Vagina (tissue), 2 donors: ENCODE measurements at places on chromosomes 13 and 19.

GRCh38 chr13:41608839-41609177, 151.5 kb downstream of the RGCC start:
- no peak for DNase-seq

GRCh38 chr13:40974460-40975407, 44.4 kb downstream of the ELF1 start:
- no peak for DNase-seq

DNA sequence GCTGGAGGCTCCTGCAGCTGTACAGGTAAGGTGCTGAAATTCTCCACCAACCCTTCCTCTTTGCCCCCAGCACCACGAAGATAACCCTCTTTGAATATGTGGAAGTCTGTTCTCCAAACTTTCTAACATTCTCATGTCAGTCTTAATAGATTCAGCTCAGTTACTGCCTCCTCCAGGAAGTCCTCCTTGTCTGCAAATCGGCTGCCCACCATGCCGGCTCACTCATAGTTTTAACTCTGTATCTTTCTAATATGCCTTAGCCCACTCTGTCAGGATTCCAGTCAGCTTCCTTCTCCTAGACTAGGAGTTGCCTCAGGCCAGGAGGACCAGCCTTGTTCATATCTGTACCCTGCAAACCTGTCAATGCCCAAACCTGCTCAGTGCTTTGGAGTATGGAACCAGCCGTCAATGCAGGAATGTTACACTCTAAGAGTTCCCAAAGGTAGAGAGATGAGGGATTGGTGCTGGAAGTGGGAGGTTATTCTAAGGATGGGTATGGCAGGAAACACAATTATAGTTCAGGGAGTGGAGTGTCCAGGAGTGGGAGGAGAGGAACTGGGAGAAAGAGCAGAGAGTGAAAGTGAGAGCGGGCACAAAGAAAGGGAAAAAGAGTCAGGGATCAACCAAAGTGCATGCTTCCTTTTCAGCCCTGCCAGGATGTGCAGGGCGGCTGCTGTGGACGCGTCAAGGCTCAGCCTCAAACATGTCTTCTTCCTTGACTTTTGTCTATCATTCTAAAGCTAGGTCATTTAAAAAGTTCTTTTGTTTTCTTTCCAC, 38.0 kb upstream of the ALOX5AP start:
- DNase-seq, result no peak

- no peak for DNase-seq
Observed at GRCh38 chr19:49340865-49341718, 5.9 kb downstream of the CD37 start.

GRCh38 chr13:79448413-79448812, 32.5 kb upstream of the NDFIP2 start:
- DNase-seq, result no peak

DNA sequence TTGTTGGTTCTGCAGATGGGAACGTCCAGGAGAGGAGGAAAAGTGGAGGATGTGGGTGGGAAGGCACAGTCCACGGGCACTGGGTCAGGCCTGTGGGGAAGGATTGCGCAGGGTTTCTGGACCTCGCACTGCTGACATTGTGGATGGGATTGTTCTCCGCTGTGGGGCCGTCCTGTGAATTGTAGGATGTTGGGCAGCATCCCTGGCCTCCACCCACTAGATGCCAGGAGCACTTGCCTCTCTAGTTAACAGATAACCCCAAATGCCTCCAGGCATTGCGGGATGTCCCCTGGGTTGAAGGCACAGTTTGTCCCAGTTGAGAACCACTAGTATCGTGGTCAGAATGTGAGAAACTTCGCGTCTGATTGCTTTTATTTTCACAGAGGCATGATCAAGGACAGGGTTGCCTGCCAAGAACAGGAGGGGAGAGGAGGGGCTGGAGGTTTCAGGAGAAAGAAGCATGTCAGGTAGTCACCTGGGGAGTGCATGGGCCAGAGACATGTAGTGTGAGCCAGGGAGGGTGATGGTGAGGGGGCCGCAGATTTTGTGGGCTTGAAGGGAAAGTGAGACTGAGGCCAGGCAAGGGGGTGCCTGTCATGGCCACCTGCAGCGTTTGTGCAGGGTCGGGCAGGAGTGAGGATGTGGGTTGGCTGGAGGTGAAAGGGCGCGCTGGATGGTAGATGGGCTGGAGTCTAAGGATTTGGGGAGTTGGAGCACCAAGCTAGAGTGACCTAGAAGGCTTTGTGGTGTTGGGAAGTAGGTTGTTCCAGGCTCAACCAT, 3.2 kb downstream of the ZNF628 start:
- no peak for DNase-seq

GRCh38 chr13:95624020-95624419, 20.5 kb downstream of the DZIP1 start:
- DNase-seq, result no peak

GRCh38 chr19:33064792-33065550, at the start of gene RHPN2:
Gene RHPN2 (minus strand): TSS chr19:33064888. CDS start chr19:33064852, 36 bp downstream.
- no peak for DNase-seq

DNA sequence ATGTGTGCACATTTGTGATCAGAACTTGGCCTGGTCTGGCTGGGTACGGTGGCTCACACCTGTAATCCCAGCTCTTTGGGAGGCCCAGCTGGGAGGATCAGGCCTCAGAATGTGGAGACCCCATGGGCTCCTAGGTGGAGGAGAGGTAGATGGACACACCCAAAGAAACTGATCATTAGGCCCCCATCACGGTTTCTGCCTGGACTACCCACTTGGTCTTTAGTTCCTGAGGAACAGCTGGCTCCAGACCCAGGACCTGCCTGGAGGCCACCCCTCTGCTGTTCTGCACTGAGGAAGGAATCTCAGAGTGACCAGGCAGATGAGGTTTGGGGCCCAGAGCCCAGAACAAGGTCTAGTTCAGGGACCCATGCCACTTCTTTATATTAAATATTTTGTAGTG, 1.5 kb downstream of the CBLC start:
- DNase-seq, result no peak

GRCh38 chr19:6694147-6694815, 24.3 kb upstream of the TNFSF14 start:
- no peak for DNase-seq

DNA sequence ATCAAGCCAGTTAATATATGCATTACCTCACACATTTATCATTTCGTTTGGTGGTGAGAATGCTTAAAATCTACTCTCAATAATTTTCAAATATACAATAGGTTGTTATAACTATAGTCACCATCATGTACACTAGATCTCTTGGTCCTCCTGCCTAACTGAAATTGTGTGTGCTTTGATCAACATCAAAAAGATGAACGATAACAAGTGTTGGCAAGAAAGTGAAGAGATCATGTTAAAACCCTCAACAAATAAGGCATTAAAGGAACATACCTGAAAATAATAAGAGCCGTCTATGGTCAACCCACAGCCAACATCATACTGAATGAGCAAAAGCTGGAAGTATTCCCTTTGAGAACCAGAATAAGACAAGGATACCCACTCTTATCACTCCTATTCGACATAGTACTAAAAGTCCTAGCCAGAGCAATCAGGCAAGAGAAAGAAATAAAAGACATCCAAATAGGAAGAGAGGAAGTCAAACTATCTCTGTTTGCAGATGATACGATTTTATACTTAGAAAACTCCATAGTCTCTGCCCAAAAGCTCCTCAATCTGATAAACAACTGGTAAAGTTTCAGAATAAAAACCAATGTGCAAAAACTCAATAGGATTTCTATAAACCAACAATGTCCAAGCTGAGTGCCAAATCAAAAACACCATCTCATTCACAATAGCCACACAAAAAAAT, 27.9 kb upstream of the OR10H1 start:
- no peak for DNase-seq

DNA sequence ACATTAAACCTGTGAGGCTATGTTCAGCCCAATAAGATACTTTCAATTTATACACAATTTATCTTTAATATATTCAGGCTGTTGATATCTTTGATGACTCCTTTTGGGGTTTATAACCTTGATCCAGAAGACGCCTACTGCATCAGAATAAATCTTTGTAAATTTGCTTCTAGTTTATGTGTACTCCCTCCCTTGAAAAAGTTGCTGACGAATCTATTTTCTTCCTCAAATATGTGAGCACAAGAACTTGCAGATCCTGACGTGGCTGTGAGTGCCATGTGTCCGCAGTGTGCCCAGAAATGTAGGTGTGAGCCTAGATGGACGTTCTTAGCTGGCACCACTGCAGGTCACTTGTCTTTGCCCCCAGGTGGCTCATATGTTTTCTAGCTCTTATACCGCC, 60.6 kb upstream of the TPP2 start:
- no peak for DNase-seq

DNA sequence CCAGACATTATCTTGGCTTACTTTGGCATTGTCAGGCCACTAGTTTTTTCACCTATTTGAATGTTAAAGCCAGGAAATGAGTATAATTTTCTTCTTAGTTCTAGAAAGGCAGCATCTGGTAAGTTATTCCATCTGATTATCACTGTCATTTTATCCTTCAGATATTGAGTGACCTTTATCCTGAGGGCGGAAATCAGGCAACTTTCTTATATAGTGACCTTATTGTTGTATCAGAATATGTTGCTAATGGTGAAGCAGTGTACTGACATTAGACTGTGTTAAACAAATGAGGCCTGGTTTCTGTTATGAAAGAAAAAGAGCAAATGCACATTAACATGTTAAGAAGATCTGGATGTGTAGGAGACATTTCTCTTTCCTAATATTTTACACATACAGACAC, 5.4 kb upstream of the NDFIP2 start:
- no peak for DNase-seq

- no peak for DNase-seq
Observed at GRCh38 chr13:77000475-77000874, 8.6 kb downstream of the CLN5 start.

DNA sequence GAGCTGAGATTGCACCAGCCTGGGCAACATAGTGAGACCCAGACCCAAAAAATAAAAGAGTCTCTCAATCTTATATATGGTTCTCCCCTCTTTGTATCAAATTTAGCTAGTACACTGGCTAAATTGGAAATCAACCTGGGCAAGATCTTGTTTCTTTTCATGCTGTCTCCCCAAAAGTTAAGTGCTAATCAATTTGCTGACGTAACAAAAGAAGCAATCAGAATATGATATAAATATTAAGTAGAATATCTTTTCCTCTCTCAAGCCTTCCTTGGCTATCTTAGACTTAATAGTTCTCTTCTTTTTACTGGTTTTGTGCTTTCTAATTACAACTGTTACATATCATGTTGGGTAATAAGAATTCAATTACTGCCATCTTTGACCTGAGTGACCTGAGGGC, 258.9 kb downstream of the KCNRG start:
- DNase-seq, result no peak
